ENCODE measurements at places on chromosomes 6 and 20.

GRCh38 chr20:47784599-47785310 is 526 bp downstream of the SULF2 start:
- DNase-seq, result no peak

- DNase-seq, result peak; percentile 28
Observed at GRCh38 chr6:148203970-148204369, 138.7 kb upstream of the SASH1 start.

DNA sequence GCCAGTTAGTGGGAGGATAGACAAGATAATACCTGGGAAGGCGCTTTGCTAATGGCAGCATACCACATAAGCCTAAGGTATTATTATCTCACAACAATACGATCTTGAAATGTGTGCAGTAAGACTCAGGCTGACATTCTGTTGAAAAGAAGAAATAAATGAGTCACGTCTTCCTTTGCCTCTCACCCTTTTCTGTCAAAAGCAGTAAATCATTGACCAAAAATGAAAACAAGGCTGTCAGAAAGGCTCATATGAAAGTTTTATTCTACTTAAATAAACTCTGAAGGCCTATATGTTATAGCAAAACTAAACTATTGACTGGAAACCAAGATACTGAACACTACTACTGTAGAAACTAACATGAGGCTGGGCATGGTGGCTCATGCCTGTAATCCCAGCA is 43.1 kb upstream of the IL20RA start:
- DNase-seq, result no peak

DNA sequence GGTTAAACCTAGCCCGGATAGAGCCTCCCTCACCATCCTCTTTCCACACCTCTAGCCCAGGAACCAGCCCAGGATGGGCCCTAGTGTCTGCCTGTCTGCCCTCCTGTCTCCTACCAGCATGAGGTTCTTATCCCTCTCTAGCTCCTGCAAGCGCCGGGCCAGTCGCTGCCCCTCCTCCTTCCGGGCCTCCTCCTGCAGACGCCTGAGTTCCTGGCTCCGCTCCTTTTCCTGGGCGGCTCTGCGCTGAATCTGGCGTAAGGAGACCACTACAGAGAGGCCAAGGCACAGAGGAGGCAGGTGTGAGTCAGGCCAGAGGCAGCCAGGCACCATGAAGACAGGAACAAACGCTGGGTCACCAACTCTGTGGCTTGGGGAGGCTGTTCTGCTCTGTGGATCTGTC is 4.3 kb upstream of the PSORS1C2 start:
- DNase-seq, result no peak

DNA sequence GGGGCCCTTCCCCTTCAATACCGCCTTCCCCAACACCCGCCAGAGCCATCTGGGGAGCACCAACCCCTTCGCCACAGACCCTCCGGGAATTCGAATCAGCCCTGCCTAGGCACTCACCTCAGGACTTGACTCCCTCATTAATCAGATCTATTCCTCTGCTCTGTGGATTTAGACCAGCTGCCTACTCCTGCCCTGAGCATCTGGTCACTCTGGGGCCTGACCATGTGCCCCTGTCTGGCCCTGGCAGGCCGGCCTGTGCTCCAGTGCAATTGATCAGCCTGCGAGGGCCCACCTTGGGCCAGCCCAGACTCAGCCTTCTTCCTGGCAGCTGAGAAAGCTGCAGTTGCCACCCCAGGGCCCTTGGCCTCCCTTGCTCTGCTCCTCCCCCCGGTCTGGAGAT is 46.0 kb downstream of the GRM4 start:
- no peak for DNase-seq

GRCh38 chr6:41430875-41431274 is 95.5 kb downstream of the NCR2 start:
- DNase-seq, result no peak

DNA sequence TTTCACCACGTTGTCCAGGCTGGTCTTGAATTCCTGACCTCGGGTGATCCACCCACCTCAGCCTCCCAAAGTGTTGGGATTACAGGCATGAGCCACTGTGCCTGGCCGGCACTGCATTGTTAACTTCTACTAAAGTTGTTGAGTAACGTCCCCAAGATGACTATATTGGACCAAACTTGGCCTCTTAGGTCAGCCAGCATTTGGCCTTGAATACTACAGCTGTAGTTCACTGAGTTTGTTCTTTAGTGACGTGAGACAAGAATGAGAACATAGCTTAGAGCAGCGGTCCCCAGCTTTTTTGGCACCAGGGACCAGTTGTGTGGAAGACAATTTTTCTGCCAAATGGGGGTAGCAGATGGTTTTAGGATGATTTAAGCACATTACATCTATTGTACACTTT is 237.1 kb downstream of the TBC1D7 start:
- no peak for DNase-seq

- DNase-seq, result no peak
Observed at GRCh38 chr6:5066456-5067093, 18.6 kb upstream of the PPP1R3G start.

DNA sequence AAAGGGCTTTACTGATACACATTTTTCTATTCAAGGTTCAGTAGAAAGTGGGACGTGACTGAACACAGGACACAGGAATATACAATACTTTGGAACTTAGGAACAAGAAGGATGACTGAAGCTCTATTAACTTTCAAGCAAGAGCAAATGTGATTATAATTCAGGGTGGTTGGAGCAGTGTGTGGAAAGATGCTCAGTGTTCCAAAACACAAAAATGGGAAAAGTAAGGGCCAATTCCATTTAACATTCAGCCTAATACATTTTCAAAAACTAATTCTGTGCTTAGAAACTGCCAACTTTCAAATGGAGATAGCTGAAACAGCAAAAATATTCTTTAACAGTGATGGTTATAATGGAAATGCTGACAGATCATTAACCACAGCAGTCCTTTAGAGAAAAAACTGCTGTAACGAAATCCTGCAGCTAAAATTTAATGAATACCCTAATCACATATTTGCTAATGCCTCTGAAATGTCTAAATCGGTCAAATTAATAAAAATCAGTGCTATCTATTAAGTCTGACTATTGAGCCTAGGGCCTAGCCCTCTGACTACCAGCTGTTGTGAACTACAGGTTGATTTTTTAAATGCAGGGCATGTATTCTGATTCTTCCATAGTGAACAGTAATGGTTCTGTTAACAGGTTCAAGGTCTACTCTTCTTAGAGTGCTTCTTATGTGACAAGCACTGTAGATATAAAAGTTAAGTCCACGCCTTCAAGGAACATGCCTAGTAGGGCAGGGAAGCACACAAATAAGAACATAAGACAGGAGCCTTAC is 45.9 kb downstream of the RARS2 start:
- no peak for DNase-seq

DNA sequence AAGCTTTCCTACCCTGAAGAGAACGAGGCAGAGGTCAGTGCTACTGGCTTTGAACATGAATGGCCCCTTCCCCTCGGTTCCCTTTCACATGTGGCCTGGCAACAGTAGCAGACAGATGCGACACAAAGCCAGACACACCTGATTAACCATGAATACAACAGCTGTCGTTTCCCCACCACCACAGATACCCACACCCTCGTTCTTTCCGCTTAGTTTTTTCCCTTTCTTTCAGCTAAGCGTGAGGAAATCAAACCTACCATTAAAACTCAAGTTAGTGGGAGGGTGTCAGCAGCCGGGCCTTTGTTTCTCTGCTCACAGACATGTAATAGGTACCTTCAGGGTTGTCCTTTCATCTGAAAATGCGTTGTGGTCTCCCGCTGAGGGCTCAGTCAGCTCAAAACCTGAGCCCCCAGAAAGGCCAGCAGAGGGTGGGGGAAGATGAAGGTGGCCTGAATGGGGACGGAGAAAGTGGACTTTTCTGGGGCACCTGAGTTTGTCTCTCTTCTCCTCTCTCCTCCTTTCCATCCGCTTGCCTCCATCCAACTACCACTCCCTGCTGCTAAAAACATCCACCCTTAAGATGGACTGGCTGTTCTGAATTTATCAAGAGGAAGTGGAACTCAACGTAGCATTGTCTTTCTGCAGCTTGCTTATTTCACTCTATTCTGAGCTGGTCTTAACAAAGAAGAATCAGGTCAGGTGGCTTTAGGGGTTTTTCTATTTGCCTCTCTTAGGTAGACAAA is 516.6 kb upstream of the JARID2 start:
- DNase-seq, result no peak

- DNase-seq, result no peak
Observed at GRCh38 chr20:5489601-5490000, 172.8 kb upstream of the PROKR2 start.

DNA sequence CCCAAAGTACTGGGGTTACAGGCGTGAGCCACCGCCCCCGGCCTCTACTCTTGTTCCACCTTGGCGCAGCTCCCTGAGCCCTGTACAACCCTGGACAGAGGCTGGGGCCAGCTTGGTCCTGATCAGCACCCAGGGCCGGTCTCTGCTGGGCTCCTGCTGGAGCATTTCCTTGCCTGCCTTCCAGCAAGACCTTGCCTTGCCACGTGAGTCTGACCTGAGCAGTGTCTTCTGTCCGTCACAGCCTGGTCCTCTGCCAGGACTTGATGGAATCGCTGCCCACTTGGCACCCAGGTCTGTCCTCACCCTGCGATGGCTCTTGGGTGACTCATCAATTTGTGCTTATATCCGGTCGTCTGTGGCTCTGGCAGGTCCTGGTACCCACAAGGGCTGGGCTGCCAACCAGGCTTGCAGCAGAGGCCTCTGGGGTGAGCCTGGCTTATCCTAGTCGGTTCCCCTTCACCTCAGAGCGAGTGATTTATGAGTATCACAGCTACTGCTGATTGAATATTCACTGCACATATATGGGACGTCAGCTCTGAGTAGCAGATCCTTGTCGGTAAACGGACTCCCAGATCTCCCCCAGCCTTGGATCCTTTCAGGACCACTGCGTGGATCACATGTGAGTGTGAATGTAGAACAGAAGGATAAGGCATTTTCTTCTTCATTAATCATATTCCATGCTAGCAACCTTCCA is 10.1 kb upstream of the SULF2 start:
- no peak for DNase-seq

DNA sequence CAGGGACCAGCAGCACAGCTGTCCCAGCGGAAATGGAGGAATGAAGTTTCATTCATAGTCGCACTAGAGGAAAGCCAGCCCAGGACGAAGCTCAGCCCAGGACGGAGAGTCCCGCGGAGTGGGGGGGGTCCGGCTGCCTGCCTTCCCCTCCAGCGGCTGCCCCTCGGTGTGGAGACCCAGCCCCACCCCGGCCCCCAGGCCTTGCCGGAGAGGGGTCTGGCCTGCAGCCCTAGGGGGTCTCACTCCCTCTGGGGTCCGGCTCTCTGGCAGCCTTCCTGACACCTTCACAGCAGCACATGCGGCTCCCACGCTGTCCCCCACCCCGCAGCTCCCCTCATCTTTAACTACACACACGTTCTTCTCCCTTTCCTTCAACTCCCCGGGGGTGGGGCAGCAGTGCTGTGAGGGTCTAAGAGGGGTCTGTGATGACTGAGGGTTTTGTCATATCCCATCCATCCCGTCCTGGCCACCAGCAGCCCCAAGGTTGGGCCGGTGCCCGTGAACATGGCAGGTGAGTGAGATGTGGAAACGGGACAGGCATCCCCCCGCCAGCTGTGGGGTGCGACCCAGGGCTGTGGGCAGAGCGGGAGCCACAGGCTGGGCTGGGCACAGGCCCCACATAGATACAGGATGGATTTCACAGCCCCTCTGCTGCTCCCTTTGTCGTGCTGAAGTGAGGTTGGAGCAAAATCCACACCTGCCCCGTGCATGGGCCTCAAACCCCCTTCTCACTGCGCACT is 41.8 kb downstream of the DLL1 start:
- no peak for DNase-seq

- DNase-seq, result no peak
Observed at GRCh38 chr6:38554700-38555413, 84.9 kb downstream of the BTBD9 start.

DNA sequence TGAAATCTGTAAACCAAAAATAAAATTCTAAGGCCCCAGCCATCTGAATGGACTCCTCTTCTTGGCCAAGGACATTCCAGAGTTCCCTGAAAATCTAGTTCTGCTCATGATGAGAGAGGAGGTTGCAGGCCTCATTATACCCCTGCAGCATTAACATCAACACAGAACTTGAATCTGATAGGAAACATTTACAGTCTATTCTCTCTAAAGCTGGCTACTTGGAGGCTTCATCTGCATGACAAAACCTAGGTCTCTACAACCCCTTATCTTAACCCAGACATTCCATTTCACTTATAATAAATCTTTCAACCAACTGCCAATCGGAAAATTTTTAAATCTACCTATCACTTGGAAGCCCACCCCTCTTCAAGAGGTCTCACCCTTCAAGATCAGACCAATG is 15.7 kb downstream of the RTN4IP1 start:
- no peak for DNase-seq

- DNase-seq, result no peak
Observed at GRCh38 chr6:113464960-113465359, 392.2 kb upstream of the MARCKS start.

DNA sequence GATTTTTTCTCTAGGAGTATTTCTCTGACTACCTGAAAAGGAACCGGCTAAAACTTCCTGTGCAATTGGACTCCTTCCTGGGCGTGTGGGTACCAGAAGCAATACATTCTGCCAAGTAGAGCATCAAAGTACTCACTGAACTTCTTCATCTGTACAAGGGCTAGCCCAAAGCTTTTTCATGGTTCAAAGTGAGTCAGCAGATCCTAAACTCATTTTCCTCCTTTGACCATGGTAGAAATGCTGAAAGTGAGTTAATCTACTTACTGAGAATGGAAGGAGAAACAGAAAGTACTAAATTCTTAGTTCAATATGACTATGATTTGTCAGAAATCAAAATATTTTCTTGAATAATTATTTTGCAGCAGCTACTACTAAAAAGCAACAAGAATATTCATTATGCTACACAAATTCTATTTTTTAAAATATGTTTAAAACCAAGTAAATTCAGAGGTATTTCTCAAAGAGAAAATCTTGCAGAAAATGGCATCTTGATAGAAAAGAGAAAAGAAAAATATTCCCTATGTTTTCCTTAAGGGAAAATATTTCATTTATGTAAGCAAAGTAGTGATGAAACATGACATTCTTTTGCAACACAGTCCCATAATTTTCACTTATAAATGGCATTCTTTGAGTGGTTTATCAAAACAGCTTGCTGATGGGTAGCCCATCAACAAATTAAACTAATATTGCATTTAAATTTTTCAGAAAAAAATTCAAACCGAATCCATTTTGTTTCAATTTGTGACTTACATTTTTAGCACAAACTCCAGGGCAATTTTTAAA is 3.7 kb upstream of the BEND6 start:
- no peak for DNase-seq
